T-helper 1 cell (primary cell): ENCODE measurements at places on chromosomes 11 and 22.

DNA sequence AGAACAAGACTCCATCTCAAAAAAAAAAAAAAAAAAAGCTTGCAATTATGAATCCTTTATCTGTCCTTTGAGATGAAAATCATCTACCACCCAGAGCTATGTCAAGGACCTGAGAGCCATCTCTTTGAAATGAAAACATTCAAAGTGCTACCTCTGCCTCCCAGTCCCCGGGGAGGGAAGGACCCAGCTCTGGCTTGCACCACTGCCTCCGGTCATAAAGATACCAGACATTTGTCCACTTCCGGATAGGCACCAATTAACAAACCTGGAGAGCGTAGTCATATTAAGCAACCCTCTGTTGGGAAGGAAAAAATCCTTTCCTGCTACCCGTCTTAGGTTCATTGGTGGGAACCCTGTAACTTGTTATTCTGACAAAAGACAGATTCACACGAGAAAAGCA lies 98.6 kb downstream of the ARHGAP8 start:
- DNase-seq, result no peak

GRCh38 chr11:2207773-2208621 lies 36.4 kb upstream of the TH start:
- DNase-seq, result no peak

GRCh38 chr11:2898366-2899079 lies 12.9 kb upstream of the CDKN1C start:
- DNase-seq, result peak; percentile 43

DNA sequence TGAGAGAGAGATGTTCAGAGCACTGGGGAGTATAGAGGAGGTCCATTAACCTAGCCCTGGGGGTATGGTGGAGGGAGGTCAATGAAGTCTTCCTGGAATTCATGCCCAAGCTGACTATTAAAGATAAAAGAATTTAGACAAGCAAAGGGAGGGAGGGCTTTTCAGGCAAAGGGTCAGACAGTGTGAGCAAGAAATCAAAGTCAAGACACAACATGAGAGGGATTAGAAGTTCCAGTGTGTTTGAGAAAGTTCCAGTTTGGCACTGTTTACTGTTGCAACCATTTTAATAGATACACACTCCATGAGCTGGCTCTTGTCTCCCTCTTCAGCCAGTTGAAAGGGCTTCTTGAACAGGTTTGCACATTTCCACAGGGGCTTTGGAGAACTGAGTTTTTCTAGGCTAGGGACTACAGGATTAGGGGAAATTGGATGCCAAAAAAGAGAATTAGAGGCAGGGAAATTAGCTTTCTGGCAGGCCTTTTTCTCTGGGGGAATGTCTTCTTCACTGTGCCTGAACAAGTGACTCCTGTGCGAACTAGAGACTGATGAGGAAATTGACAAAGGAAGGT lies 14.7 kb upstream of the NNMT start:
- no peak for DNase-seq

- no peak for DNase-seq
Measured at GRCh38 chr22:46876357-46876934, 114.0 kb downstream of the TBC1D22A start.

- no peak for DNase-seq
Measured at GRCh38 chr11:640021-640706, 3.1 kb downstream of the DRD4 start.
